Aorta (tissue), 5 donors: ENCODE measurements at places on chromosomes 16 and 17. TPM values are rescaled to one million over a fixed set of nuclear protein-coding genes. Genes with fewer than 3 reads are reported as not detected.

- no peaks in the 10 kb centered on the region for H3K4me1 ChIP-seq
- no peaks in the 10 kb centered on the region for H3K36me3 ChIP-seq
- no peak overlapping the region for H3K27ac ChIP-seq
- no peak overlapping the region for H3K4me3 ChIP-seq
Measured at GRCh38 chr17:78652913-78653312, 75.7 kb upstream of the DNAH17 start.

DNA sequence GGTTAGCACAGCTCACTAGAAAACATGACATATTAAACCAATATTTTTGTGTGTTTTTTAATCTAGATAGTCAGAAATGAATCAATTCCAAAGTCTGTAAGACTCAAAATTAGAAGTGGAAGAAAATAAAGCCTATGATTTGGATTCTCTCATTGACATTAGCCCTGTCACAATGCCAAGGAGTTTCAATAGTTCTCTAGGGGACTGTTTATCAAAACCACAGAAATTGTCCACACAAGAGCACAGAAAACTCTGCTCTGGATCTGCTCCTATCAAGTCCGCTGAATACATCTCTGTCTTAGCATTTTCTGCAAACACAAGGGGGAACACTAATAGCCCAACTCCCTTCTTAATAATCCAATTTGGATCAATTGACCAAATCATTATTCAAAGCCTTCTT lies 152.0 kb downstream of the HS3ST3B1 start:
- no peaks in the 10 kb centered on the region for H3K36me3 ChIP-seq
- H3K27me3 ChIP-seq: no peaks in the 10 kb centered on the region
- H3K4me3 ChIP-seq: no peak overlapping the region
- H3K4me1 ChIP-seq: no peaks in the 10 kb centered on the region
- DNase-seq: no peak

DNA sequence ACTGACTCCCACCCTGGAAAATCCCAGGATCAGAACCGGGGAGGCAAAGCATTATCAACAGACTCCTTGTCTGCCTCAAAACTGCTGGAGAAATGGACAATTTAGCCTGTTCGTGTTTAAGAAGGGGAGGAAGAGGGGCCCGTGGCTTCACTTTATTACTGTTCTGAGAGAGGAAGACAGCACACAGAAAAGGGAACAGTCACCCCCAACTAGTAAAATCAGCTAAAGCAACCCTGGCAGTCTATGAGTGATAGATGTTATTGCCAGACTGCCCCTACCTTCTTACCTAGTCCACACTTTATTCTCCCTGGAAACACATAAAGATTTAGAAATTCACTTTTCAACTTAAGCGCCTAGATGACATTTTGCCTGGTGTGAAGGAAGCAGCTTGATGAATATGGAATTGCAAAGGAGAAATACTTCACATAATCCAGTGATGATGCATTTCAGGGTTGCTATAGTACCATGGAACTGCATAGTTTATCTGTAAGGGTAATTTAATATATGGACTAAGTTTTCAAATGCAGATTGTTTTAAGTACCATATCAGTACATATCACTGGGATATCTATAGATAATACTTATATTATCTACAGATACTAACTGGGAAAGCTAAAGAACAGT lies 36.9 kb upstream of the TRAP1 start:
- no peak overlapping the region for H3K27ac ChIP-seq
- H3K4me1 ChIP-seq: peaks cover 4% of the 10 kb centered on the region
- no peak overlapping the region for H3K4me3 ChIP-seq
- no peaks in the 10 kb centered on the region for H3K27me3 ChIP-seq
- peaks cover 3% of the 10 kb centered on the region for H3K36me3 ChIP-seq
- DNase-seq: no peak

- H3K27ac ChIP-seq: no peak overlapping the region
- DNase-seq: no peak
- peaks cover 3% of the 10 kb centered on the region for H3K36me3 ChIP-seq
- H3K4me3 ChIP-seq: no peak overlapping the region
- H3K27me3 ChIP-seq: no peaks in the 10 kb centered on the region
Measured at GRCh38 chr17:10628756-10629155, 28.4 kb downstream of the MYH3 start.

- DNase-seq: no peak
- peaks cover 4% of the 10 kb centered on the region for H3K27me3 ChIP-seq
- no peak overlapping the region for H3K4me3 ChIP-seq
- H3K36me3 ChIP-seq: no peaks in the 10 kb centered on the region
- no peak overlapping the region for H3K27ac ChIP-seq
Measured at GRCh38 chr16:51922476-51922875, 624.5 kb downstream of the TOX3 start.

DNA sequence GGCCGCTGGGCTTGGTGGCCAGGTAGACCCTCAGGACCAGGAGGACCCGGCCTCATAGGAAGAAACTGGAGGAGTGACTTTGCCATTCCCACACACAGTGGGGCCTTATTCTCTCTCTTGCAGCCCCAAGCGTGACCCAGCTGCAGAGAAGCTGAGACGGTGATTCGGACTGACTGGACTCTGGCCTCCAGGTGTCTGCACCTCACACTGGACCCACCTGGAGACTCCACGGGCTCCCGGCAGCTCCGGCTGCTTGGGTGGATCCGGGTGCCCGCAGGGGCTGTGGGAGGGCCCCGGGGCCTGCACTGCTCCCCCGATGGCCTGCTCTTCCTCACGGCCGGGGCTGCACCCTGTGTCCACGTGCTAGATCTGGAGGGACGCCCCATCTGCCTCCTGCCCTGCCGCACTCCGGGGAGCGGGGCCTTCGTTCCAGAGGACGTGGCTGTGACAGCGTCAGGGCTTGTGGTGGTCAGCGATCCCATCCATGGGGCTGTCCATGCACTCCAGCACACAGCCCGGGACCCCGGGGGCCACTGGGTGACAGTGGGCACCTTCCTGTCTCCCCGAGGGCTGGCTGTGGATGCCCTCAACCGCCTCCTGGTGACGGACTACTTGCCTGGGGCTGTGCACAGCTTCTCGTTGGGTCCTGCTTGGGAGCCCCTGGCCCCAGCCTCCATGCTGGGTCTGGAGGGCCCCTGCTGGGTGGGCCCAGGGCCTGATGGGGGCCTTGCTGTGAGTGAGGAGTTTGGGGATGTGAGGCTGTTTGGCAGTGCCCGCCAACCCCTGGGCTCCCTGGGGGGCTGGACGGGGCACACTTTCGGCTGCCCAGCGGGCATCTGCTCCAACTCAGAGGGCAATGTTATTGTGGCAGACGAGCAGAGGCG lies 810 bp downstream of the NHLRC4 start:
- no peaks in the 10 kb centered on the region for H3K36me3 ChIP-seq
- no peaks in the 10 kb centered on the region for H3K27me3 ChIP-seq
- no peak overlapping the region for H3K4me3 ChIP-seq
- H3K4me1 ChIP-seq: no peaks in the 10 kb centered on the region
- no peak overlapping the region for H3K27ac ChIP-seq
- DNase-seq: no peak

DNA sequence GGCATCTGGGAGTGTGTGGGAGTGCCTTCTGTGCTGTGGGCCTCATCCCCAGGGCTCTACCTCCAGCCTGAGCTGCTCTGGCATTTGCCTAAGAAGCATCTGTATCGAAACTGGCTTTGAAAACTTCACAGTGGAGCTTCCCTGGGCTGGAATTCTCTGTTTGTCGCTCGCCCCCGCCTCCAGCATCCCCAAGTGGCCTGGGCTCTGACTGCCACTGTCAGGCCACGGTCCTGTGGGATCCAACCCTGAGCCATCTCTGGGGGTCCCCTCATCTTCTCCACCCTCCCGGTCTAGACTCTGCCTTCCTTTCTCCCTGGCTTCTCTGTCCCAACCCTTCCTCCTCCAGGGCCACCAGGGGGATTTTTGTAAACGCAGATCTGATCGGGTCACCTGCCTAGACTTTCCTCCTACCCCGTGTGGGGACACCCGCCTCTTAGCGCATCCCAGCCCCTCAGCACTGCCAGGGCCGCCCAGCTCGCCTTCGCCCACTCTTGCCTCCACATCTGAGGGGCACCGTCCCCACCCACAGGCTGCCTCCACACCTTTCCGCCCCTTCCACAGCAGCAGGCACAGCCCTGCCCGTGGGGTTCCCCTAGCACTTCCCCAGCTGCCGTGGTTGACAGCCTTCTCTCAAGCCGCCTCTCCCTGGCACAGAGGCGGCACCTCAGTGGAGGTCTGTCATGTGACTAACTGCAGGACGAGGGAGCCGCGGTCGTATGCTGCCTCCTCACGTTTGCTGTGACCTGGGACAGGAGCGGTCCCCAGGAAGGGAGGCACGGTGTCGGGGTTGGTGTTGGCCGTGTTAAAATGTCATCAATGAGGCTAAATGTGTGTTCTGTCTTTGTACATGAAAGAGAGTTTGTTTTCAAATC lies 12.0 kb downstream of the TBC1D24 start:
- no peak overlapping the region for H3K27ac ChIP-seq
- DNase-seq: no peak
- no peaks in the 10 kb centered on the region for H3K27me3 ChIP-seq
- H3K36me3 ChIP-seq: no peaks in the 10 kb centered on the region
- no peaks in the 10 kb centered on the region for H3K4me1 ChIP-seq

DNA sequence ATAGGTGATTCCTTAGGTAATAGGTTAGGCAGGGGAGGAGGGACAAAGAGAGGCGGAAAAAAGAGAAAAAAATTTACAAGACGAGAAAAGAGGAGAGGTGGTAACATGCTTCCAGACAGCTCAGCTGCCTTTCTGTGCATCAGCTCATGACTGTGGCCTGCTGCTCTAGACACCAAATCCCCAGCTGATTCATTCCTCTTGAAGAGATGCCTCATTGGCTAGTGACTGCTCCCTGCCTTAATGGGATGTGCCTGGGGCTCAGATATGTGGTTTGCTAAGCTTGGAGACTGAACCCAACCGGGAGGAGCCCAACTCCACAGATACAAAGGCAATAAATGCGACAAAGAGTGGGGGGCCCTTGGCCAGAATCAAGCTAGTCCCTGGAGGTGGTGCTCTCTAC lies 105.9 kb upstream of the FAM20A start:
- no peaks in the 10 kb centered on the region for H3K36me3 ChIP-seq
- no peak overlapping the region for H3K4me3 ChIP-seq
- no peak for DNase-seq
- H3K4me1 ChIP-seq: no peaks in the 10 kb centered on the region
- no peaks in the 10 kb centered on the region for H3K27me3 ChIP-seq

The SHISA9 gene
- 0.10 TPM for total RNA-seq

GRCh38 chr16:70577256-70577698 lies 53.7 kb downstream of the SF3B3 start:
- H3K27me3 ChIP-seq: no peaks in the 10 kb centered on the region
- no peak overlapping the region for H3K4me3 ChIP-seq
- H3K36me3 ChIP-seq: no peaks in the 10 kb centered on the region
- DNase-seq: peak; percentile 90

The ABCC11 gene
- total RNA-seq: not detected

- H3K36me3 ChIP-seq: no peaks in the 10 kb centered on the region
- H3K27ac ChIP-seq: no peak overlapping the region
- no peak overlapping the region for H3K4me3 ChIP-seq
- H3K4me1 ChIP-seq: no peaks in the 10 kb centered on the region
- H3K27me3 ChIP-seq: no peaks in the 10 kb centered on the region
- DNase-seq: no peak
Measured at GRCh38 chr16:54326266-54326662, 39.7 kb upstream of the IRX3 start.

DNA sequence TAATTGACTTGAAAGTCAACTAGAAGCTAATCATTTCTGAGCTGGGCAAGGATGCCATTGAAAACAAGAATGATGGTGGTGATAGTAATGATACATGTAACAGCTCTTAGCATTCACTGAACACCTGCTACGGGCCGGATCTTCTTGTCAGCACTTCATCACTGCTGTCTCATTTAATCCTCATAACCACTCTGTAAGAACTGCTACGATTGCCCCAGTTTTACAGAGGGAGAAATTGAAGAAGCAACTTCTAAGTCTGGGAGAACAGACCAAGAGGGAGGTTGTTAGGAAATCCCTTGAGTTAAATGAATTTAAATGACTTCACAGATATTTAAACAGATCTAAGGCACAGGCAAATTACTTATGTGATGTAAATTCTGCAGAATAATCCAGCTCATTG lies 7.0 kb upstream of the GAN start:
- H3K4me1 ChIP-seq: no peaks in the 10 kb centered on the region
- H3K4me3 ChIP-seq: no peak overlapping the region
- H3K36me3 ChIP-seq: no peaks in the 10 kb centered on the region
- H3K27ac ChIP-seq: no peak overlapping the region
- DNase-seq: no peak
- no peaks in the 10 kb centered on the region for H3K27me3 ChIP-seq

GRCh38 chr17:32429598-32429997 lies 14.7 kb upstream of the PSMD11 start:
- H3K27ac ChIP-seq: no peak overlapping the region
- H3K4me1 ChIP-seq: no peaks in the 10 kb centered on the region
- no peaks in the 10 kb centered on the region for H3K36me3 ChIP-seq
- no peaks in the 10 kb centered on the region for H3K27me3 ChIP-seq
- no peak overlapping the region for H3K4me3 ChIP-seq

The ARHGDIG gene
- not detected for total RNA-seq

DNA sequence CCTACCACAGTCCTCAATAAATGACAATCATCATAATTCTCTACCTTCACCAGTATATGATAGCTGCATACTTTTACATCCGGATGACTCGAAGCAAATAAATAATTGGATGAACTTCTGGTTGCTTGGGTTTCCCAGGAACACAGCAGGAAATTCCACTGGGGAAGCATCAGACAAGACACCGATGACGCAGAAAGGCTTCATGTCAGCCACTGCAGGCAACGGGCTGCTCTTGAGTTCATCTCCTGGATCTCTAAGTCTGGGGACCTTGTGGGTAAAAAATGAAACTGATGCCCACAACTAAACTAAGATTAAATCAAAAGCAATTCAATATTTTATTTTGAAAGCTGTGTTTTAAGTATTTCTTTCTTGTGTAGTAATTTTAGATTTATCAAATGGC lies 472.1 kb upstream of the C16orf82 start:
- no peak overlapping the region for H3K27ac ChIP-seq
- DNase-seq: no peak
- H3K27me3 ChIP-seq: no peaks in the 10 kb centered on the region
- H3K36me3 ChIP-seq: no peaks in the 10 kb centered on the region
- H3K4me3 ChIP-seq: no peak overlapping the region
- no peaks in the 10 kb centered on the region for H3K4me1 ChIP-seq

- H3K4me3 ChIP-seq: no peak overlapping the region
- peaks cover 3% of the 10 kb centered on the region for H3K36me3 ChIP-seq
- no peak for DNase-seq
- no peaks in the 10 kb centered on the region for H3K4me1 ChIP-seq
- H3K27ac ChIP-seq: no peak overlapping the region
Measured at GRCh38 chr16:54080524-54081008, 206.0 kb downstream of the IRX3 start.

GRCh38 chr17:2724784-2725164 lies 13.2 kb upstream of the CLUH start:
- no peak overlapping the region for H3K4me3 ChIP-seq
- H3K27ac ChIP-seq: no peak overlapping the region
- no peak for DNase-seq
- H3K27me3 ChIP-seq: no peaks in the 10 kb centered on the region

The ABAT gene
- 11.5 TPM for total RNA-seq

The GPR142 gene
- 2.1 TPM for total RNA-seq

The TMIGD1 gene
- not detected for total RNA-seq

The CA10 gene
- total RNA-seq: not detected

The MEIOC gene
- not detected for total RNA-seq

- no peak overlapping the region for H3K27ac ChIP-seq
- H3K36me3 ChIP-seq: no peaks in the 10 kb centered on the region
- H3K4me3 ChIP-seq: no peak overlapping the region
Measured at GRCh38 chr17:68704871-68705713, 103.9 kb upstream of the FAM20A start.

The WFIKKN1 gene
- 0.33 TPM for total RNA-seq
